ENCODE measurements at places on chromosomes 11 and 22.

- DNase-seq: no peak
These were observed 7.0 kb downstream of the CTSF start for GRCh38 chr11:66561178-66561974.

- DNase-seq: no peak
These were observed 198.5 kb downstream of the MSANTD4 start for GRCh38 chr11:105823495-105824033.

GRCh38 chr11:79520086-79520485 is 79.3 kb upstream of the TENM4 start:
- DNase-seq: no peak

GRCh38 chr11:85680897-85681296 is 5.1 kb downstream of the CCDC89 start:
- no peak for DNase-seq

GRCh38 chr11:45162064-45162375 is 15.6 kb downstream of the PRDM11 start:
- DNase-seq: no peak

DNA sequence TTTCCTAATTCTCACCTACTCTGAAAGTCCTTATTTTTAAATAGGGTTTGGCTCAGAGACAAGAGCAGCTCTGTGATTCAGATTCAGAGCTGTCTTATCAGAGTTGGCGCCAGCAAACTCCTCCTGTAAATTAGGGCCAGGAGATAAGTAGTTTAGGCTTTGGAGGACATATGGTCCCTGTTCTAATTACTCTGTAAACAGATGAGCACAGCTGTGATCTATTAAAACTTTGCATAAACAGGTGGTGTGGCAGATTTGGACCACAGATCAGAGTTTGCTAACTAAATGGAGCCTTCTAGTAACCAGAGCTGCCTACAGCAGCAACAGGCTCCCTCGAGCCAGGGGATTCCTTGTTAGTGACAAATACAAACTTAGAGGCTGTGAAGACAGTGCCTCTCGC is 27.9 kb downstream of the YPEL1 start:
- DNase-seq: no peak

DNA sequence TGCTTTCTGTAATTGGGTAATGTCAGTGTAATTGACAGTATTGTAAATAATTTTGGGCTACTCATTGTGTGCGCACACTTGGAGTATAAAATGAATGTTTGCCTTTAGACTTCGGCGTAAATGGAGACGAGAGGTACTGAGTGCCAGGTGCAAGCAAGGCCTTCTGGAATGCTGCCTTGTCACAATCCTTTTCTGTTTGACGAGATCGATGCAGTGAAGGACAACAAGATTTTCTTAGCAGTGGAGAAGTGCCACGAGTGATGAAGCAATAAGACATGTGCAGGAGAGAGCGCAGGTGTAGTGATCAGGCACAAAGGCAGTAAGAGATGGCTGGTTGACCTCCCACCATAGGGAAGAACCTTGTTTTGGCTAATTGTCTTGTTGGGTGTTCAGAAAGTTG is 67.5 kb downstream of the DDX10 start:
- DNase-seq: peak; percentile 88

DNA sequence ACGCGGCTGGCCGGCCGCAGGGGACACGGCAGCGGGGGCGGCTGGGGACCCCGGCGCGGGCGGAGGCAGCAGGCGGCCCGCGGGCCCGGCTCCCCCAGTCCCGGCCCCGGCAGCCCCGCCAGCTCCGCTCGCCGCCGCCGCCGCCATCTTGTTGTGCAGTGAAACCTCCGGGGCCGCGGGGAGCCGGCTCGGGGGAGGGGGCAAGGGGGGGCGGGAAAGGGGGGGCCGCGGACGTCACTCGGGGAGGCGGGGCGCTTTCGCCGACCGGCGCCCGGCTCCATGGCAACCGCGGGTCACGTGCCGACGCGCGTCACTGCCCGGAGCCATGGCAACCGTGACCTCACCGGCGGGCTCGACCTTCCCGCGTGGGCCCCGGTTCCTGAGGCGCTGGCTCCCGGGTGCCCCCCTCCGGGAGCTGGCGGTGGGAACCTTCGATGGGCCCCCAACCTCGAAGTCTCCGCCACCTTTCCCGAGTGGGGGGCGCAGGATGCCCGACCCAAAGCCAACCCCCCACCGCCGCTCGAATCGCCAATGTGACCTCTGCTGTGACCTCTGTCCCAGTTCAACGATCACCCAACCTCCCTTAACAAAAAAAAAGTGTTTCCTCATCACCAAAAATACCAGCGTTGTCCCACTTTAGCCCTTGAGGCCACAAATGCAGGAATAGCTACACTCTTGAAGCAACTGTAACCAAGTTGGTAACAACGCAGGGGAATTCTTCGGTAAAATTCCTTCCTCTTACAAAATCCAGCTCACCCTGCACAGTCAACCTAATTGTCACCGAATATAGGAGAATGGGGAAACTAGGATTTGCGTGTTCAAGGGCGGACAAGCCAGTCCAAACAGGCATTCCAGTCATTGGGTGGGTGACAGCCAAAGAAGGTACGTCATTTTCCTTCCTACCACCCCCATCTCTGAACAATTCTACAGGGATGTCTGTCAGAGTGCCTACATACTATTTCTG is at the start of gene SIK3:
Gene SIK3, minus strand, starts transcription at position 160 of the 964 bp plus-strand sequence. Its CDS starts 13 bp downstream, at position 147.
- peak; percentile 59 for DNase-seq

DNA sequence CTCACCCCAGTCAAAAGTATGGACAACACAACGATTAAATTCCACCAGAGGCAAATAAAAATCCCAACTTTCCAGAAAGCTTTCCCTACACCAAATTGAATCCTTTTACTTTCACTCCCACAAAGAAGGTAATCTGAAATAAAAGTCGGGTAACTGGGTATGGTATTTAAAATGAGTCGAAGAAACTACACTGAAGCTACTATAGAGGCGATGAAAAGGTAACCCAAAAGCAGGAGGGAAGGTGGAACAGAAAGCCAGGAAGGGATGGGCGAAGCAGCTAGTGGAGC is 1.1 kb downstream of the PICALM start:
- no peak for DNase-seq

DNA sequence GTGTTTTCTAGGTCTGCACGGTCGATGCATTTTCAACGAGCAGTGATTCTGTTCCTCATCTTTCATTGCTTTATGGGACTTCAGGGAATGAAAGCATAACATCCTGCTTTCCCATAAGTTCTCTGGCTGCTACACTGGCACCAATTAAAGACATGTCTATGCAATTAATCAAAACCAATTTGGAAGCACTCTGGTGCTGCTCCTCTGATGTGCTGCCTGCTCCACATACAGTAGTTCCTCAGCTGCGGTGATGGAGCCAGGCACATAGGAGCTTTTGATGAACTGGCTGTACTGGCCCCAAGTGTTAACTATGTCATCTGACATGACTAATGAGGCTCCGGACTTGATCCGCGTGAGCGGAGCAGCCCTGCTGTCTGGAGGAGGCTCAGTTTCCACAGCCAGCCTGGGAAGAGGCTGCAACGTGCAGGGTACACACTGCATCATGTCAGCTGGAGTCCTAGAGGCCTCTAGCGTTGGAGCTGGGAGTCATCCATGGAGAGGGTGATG is 29.8 kb downstream of the GVQW3 start:
- no peak for DNase-seq

GRCh38 chr11:75371949-75372876 is 20.8 kb upstream of the ARRB1 start:
- DNase-seq: no peak

DNA sequence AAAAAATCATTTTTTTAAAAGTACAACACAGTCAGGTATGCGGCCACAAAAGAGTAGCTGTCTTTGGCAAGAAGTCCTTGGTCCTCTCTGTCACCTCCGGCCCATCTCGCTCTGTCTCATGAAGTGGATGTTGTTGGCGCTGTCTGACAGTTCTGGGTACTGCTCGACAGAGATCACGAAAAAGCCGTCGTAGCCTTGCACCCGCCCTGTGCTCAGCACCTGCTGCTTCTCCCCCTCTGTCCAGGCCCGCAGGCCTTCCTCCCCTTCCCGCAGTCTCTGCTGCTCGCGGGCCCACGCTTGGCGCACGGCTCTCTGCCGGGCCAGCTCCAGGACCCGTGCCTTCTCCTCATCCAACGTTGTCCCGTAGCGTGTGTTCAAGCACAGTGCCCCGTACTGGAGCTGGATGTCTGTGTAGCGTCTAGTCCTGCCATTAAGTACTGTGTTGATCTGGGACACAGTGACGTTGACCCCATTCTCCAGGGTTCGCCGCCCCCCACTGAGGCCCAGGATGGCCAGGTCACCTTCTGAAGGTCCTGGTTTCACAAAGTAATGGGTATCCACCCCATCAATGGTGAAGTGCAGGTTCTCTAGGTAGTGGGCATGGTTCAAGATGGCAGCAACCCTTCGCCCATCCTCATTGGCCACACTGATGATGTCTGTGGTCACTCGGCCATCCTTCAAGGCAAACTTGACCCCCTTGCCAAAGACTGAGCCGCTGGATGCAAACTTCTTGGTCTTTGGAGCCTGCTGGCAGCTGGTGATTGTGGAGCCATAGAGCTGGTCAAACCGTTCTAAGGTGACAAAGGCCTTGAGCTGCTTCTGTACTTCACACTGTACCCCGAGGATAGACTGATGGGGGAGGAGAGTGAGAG is 83.5 kb upstream of the NARS2 start:
- no peak for DNase-seq

GRCh38 chr11:44507491-44507890 is 58.0 kb upstream of the CD82 start:
- no peak for DNase-seq

DNA sequence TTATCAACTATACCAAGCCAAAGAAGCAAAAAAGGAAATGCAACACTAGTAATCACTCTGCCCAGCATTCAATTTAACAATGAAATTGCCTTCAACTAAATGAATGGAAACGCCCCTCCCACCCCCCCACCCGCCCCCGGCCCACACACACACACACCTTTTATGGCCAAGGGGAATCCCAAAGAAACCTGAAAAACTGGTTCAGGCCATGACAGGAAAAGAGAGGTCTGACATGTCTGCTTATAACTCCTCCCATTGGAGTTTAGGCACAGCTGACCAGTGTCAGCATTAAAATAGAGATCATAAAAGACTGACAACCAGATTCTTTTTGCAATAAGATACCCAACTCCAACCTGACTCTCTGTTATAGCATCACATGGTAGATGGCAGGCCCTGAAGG is 42.6 kb downstream of the ACER3 start:
- no peak for DNase-seq

DNA sequence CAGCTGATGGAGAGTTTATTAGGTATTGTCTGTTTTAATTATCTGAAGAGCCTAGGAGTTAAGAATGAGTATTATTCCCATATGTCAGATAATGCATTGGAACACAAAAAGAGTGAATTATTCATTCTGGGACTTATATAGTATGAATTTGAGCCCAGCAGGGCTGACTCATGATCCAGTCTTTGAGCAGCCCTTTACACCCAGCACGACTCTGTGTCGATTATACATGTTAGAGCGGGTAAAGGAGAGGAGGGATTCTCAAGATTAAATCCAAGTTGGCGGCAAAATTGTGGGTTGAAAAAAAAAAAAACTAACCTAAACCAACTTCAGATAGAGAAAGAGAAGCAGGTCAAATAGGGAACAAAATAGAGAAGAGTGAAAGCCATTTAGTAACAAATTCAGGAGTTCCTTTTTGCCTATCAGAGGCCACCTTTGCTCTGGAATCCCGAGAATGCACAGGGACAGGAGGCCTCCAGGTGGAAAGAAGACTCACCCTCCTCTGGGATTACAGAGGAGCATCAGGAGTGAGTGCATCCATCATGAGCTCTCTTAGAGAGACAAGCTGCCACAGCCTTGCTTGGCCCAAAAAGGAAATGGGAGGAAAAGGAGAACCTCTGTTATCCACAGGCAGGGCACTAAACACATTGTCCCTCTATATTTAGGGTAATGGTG is 3.1 kb downstream of the MRGPRX1 start:
- DNase-seq: no peak

GRCh38 chr11:87081358-87081757 is 43.6 kb downstream of the TMEM135 start:
- no peak for DNase-seq

- DNase-seq: no peak
These were observed 393.6 kb downstream of the KCNA4 start for GRCh38 chr11:29623144-29623722.

- no peak for DNase-seq
These were observed 107.0 kb downstream of the ATG16L2 start for GRCh38 chr11:72921028-72921716.

GRCh38 chr11:62842171-62842741 is 2.9 kb upstream of the WDR74 start:
- no peak for DNase-seq

GRCh38 chr11:61041755-61042518 is 60.4 kb upstream of the CD5 start:
- DNase-seq: peak; percentile 92

- DNase-seq: no peak
These were observed 74.1 kb downstream of the ADM start for GRCh38 chr11:10379022-10379421.

- no peak for DNase-seq
These were observed 17.0 kb downstream of the THY1 start for GRCh38 chr11:119406005-119406404.

DNA sequence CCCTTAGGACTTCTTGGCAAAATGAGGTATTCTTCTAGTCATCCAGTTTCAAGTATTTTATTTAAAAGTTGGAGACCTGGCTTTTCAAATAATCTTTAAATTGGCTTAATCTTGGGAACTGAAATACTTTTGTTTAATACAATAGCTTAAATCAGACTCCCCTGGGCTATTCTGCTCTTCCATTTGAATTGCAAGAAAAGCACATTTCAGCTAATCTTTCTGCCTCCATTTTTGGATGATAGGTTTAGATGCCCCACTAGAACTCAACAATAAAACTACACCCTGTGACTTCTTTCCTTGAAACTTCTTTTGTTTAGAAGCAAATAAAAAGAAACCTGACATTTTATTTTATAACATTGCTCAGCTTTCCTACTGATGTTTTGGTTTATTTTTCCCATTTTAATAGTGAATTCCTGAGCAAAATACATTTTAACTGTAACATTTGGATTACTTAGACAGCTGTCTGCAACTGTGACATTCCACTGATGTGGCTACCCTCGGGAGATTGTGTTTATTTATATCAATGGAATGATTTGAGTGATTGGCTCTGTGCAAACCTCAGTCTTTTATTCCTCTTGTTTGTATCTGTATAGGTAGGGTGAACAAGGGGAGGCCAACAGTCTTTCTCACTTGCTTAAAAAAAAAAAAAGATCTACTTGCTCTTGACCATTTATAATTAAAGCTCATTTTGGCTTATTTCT is 1045.8 kb upstream of the CNTN5 start:
- no peak for DNase-seq

- no peak for DNase-seq
These were observed 76.1 kb downstream of the MED15 start for GRCh38 chr22:20583471-20583922.

- DNase-seq: no peak
These were observed at the start of gene OLFML1 for GRCh38 chr11:7485186-7486097. Gene OLFML1, plus strand, starts transcription at chr11:7485506. Its CDS starts 370 bp downstream, at chr11:7485876.

DNA sequence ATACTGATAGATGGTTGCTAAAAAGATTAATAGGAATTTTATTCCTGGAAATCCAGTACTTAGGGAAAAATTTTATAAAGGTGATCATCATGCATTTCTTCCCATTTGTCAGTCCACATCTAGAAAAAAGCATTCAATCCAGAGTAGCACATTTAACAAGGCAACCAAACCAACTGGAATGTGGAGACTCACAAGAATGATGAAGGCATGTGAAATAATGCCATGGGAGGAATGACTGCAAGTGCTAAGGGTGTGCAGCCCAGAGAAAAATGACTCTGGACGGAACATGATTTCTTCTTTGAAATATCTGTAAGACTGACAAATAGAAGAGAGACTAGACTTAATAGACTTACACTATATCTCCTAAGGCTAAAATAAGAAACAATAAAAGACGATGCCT is 33.8 kb downstream of the BLID start:
- no peak for DNase-seq
